ENCODE measurements at places on chromosomes 6 and 20.

GRCh38 chr20:58145506-58146080, 82.9 kb downstream of the ANKRD60 start:
- DNase-seq: no peak

DNA sequence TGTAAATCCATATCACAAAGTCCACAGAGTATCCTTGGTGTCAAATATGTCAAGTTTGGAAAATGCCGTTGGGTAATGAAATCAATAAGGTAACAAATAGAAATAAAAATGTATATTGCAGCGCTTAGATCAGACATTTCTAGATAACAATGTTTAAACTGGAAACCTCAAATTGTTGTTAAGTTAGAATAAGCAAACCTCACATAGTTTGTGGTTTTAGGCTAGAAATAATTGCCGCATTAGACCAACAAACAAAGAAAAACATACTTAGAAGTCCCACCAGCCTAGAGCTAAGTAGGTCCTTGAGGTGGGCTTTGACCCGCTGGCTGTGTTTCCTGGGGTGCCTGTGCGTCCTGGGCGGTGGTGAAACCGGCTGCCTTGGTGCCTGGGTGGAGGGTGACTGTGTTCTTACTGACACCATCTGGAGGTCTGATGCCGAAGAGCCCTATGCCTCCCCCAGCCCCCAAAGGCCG, 71.4 kb downstream of the DACT2 start:
- no peak for DNase-seq

DNA sequence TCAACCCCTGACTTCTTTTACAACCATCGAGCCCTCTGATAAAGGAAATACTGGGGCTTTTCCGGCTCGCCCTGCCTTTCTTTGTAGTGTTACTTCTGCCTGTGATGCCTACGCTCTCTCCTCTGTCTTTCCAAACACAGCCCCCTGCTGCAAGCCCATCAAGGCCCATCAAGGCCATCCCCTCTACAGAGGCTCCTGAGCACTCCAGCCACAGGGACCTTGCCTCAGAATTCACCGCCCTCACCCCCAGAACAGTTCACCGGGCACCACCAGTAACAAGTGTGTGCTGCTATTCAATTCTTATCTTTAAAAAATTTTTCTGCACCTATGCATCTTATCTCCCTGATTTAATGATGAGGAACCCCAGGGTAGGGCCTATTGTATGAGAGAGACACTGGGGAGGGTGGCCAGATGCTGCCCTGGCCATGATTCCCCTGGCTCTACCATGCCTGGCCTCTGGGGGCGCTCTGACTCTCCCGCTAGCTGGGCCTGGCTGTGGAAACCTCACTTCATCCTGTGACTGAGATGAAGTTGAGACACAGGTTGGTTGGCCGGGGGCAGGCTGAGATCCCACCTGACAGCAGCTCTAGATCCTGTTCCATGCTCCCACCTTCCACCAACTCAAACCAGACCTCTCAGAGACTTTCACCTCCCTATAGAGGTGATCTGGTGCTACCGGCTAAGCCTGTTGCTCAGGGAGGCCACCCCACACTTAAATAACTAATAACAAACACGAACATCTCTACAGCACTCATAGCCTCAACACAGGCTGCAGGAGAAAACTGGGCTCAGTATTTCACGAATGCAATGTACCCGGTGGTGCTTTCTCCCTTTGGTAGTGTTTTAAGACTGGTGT, 19.2 kb upstream of the GLP1R start:
- peak; percentile 11 for DNase-seq

- no peak for DNase-seq
These were observed 16.8 kb downstream of the BCL2L1 start for GRCh38 chr20:31705598-31706597.

GRCh38 chr20:57053793-57054552, 212.5 kb downstream of the BMP7 start:
- no peak for DNase-seq

DNA sequence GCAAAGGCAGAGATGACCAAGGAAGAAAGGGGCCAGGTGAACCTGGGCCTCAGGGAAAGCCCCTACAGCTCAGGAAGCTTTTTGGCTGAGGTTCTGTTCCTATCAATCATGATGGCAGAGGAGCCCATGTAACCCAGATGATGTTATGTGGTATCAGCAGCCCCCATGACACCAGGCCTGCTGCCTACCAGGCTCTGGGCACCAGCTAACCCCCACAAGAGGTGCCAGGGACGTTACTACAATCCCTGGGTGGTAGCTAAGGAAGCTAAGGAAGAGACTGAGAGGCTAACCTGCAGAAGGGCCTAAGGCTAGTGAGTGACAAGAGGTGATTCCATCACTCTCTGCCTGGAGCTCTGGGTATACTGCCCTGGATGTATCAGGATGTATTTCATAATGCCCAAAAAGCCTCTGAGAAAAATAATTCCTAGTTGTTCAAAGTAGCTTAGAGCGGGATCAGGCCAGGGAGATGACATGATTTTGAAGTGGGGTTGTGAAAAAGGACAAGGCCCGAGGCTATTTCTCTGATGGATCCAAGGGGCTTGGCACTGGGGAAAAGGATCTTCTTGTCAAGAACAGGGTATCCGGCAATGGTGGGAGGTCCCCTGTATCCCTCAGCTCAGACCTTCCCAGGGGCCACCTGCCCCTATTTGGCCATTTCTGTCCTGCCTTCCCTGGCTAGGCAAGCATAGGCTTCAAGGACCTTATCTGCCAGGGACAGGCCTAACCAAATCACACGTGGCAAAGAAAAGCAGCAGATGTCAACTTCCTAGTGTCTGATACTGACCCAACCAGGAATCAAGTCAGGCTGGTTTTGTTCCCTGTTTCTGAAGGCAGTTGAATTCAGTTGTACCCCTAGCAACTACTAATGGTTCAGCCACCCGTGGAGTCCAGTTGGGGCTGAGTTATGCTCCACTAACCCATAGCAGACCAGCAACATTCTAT, 41.3 kb downstream of the PANK2 start:
- DNase-seq: no peak

GRCh38 chr6:130674604-130675003, 152.6 kb upstream of the SMLR1 start:
- peak; percentile 35 for DNase-seq

DNA sequence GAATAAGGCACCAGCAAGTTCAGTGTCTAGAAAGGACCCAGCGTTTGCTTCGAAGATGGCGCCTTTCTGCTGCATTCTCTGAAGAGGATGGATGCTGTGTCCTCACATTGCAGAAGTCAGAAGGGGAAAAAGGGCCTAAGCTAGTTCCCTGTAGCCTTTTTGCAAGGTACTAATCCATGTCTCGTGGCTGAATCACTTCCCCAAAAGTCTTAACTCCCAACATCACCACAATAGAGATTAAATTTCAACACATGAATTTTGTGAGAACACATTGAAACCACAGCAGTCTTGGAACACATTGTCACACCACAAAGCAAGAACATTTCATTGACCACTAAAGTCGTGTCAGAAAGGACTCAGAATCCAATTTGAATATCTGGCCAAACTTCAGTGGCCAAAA, 42.1 kb downstream of the KLHL31 start:
- DNase-seq: no peak

DNA sequence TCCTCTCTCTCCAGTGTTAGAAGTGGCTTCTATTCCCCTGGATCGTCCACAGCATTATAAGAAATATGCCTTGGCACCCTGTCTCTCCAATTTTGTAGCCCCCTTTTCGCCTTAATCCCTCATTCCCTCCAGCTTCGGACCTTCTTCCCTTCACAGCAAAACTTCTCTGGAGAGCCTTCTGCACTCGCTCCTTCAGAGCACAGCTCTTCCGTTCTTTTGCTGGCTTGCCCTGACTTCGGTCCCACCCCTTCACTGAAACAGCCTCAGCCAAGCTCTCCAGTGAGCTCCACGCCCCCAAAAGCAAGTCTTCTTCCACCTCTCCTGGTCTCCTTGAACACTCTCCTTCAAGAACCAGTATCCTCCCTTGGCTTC, 134.7 kb upstream of the RNF24 start:
- DNase-seq: peak; percentile 21

DNA sequence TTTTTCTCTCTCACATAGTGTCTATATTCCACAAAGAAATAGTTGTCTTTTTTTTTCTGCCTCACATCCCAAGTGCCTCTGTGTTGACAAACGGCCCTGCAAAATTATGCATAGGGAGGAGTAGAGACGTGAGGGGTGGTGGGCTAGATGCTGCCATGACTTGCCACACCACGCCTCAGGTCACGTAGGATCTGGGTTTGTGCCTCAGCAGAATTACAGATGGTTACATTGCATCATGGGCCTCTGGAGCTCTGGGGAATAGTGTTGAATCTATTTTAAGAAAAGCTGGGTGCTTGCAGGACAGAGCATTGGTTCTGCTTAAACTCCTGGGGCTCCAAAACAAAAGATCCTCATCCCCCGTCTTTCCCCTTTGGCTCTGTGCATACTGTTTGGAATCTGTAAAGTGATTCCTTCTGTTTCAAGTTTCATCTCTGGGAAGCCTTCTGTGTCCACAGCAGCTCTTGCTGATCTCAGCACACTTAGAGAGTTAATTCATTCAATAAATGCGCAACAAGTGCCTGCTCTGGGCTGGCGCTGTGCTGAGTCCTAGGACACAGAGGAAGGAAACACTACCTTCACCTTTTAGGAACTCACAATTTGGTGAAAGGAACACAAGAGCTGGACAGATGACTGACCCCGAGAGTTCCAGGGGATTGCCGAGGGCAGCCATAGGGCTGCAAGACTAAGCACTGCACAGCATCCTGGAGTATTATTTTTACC, 2.4 kb downstream of the FANCE start:
- no peak for DNase-seq

GRCh38 chr6:26380256-26380655, 2.7 kb upstream of the BTN2A2 start:
- no peak for DNase-seq

GRCh38 chr6:159067334-159067733, 22.5 kb upstream of the TAGAP start:
- no peak for DNase-seq

- no peak for DNase-seq
These were observed 238.5 kb downstream of the HDGFL1 start for GRCh38 chr6:22807818-22808217.

- DNase-seq: no peak
These were observed 29.5 kb downstream of the GHRH start for GRCh38 chr20:37231947-37232630.

DNA sequence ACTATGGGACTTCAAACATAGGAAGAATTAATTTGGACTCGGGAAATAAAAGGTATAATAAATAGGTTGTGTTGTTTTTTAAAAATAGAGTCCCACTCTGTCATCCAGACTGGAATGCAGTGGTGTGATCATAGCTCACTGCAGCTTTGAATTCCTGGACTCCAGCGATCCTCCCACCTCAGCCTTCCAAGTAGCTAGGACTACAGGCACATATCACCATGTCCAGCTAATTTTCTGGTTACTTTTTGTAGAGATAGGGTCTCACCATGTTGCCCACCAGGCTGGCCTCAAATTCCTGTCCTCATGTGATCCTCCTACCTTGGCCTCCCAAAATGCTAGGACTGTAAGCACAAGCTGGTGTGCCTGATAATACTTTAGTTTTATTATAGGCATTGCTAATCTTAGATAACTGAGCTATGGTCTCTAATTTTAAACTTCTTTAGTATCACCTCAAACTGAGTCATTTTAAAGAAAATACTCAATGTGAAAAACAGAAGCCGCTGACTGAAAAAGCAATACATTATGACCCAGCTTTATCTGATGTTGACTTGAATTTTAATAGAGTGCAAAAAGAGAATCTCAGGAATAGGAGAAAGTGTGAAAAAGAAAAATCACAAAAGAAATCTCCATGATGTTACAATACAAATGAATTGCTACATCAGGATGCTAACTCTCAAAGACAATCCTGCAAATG, 251.0 kb downstream of the RNGTT start:
- no peak for DNase-seq

GRCh38 chr6:35879151-35879550, 41.7 kb downstream of the SRPK1 start:
- no peak for DNase-seq

GRCh38 chr6:103862297-103862696, 997.4 kb downstream of the HACE1 start:
- DNase-seq: no peak

- no peak for DNase-seq
These were observed 995.9 kb upstream of the ADGRB3 start for GRCh38 chr6:67639161-67639560.

DNA sequence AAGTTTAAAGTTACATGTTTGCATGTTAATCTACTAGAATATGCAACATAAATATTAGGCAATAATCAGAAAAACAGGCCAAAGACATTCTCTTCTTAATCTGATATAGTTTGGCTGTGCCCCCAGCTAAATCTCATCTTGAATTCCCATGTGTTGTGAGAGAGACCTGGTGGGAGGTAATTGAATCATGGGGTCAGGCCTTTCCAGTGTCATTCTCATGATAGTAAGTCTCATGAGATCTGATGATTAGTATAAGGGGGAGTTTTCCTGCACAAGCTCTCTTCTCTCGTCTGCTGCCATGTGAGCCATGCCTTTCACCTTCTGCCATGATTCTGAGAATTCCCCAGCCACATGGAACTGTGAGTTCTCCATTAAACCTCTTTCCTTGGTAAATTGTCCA, 1241.7 kb upstream of the ADGRB3 start:
- no peak for DNase-seq

DNA sequence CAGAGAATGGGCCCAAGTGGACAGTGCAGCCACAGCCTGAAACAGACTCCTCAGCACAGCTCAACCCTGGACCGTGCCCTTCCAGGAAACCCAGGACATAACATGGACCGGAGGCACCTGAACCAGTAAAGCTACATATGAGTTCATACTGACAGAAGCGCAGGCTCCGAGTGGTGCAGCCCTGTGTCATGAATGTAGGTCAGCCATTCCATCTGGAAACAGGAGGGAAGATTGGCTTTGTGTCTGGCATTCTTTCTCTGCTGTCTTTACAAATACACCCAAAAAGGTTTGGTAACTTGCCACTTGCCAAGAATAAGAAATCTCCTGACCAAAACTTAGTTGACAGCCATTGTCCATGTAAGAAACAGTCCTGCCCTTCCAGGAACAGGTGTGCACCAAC, 366.6 kb downstream of the RNGTT start:
- DNase-seq: no peak

DNA sequence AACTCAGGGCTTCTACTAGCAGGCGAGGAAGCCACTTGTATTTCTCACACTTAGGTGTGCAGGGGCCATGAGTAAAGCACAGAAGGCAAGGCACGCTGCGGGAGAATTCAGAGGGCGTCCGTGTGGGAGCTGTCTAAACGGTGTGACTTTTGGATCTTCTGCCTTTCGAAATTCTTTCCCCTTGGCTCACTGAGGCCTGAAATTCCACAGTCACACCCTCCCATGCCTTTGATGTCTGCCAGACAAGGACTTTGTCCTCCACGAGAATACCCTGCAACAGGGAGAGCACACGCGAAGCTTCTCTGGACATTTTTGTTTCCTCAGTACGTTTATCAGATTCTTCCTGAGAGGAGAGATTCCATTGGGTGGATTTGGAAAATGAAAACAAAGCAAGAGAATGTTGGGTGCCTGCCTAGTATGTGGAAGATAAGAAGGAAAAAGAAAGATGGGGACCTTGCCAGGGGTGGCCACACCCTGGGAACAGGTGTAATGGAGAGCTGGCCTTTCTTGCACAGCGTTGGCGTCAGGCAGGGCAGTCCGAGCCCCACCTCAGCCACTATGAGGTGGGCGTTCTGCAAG, 235.7 kb downstream of the MYLK4 start:
- no peak for DNase-seq
